ENCODE measurements at places on chromosomes 5 and 9.

GRCh38 chr5:126419102-126419501 lies 4.1 kb upstream of the GRAMD2B start:
- DNase-seq = no peak

DNA sequence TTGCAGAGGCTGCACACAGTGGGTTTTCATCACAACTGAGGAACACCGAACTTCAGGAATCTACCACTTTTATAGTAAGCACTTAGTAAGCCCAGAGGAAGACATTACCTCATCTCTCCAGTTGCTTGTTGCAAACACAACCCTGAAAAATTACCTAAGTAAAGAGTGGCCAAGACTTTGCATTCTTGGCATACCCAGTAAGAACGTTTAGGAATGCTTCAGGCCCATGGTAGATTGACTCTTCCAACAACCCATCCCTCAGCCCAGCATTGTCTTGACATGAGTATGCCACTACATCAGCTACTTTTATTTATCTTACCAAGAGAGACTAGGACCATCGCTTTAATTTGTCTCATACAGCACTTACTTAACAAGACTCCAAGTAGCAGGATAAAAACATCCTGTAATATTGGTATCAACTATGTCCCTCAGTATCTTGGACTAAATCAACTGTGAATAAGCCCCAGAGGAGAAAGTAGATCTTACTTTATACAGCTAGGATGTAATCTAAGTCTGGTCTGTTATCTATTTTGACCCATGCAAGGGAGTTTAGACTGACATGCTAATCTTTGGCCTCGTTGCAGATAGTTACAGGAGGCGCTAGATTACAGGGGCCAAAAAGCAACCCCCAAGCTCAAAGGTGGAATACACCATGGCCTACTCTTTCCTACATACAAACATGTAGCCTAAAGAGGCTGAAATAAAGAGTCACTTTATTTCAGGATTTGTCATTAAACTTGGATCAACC lies 114.9 kb downstream of the INVS start:
- no peak for DNase-seq

- DNase-seq = no peak
Observed at GRCh38 chr5:643811-644271, 31.7 kb downstream of the CEP72 start.

- DNase-seq = no peak
Observed at GRCh38 chr9:81619353-81620001, 69.9 kb downstream of the TLE1 start.

DNA sequence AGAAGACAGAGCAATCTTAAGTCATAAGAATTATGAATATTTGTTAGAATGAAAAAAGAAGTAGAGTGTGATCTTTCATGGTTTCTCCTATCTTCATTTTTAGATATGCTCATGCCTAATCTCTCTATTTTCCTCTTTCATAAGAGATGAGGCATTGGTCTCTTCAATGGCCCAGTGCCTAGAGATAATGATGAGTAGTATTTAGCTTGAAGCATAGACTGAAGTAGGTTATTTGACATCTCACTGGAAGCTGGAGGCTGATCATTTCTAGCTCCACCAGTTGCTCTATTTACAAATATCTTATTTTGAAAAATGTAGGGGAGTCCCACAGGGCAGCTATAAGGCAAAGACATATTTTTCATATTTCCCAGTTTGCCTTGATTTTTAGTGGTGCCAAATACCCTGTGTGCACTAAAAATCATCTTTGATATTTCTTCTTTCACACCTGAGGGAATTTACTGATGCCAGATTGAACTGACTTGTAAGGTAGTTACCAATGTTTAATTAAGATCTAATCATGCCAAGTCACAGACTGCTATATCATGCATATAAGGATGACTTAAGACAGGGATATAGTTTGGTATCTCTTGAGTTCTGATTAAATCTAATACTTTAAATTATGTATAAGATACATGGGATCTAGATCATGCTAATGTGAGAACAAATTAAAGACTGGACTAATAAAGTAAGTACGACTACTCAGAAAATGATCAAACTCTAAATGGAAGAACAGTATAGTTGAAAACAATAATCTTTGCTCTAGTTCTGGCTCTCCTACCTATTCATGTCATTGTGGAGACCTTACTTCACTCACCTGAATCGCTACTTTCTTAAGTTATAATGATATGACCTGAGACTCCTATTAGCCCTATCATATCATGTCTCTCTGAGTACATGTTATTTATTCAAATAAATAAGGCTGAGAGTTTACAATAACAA lies 108.2 kb upstream of the IFNE start:
- DNase-seq = no peak

- DNase-seq = no peak
Observed at GRCh38 chr9:35939679-35940250, 18.2 kb downstream of the OR2S2 start.

GRCh38 chr5:96703384-96703920 lies 41.3 kb downstream of the CAST start:
- no peak for DNase-seq

GRCh38 chr5:169300468-169301385 lies at the start of gene SLIT3:
SLIT3 (minus strand) TSS chr5:169301139; CDS start chr5:169300709, 430 bp downstream.
- DNase-seq = no peak

DNA sequence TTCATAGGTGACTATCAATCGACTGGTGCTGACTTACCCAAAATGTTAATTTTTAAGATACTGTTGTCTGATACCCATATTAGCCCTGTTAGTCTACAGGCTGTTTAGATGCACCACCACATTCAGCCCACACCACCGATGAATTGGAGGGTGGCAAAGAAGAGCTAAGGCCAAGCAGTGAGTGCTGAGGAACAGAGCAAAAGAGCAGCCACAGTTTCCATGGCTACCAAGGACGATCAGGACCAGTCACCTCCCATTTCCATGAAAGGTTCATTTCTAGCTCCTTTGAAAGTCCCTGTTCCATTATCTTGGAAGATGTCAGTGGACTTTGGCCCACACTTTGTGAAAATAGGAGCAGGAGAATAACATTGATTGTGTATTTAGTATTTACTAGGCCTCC lies 362.9 kb downstream of the TRIM32 start:
- no peak for DNase-seq

- DNase-seq = no peak
Observed at GRCh38 chr5:2186472-2187015, 303.8 kb upstream of the IRX4 start.

DNA sequence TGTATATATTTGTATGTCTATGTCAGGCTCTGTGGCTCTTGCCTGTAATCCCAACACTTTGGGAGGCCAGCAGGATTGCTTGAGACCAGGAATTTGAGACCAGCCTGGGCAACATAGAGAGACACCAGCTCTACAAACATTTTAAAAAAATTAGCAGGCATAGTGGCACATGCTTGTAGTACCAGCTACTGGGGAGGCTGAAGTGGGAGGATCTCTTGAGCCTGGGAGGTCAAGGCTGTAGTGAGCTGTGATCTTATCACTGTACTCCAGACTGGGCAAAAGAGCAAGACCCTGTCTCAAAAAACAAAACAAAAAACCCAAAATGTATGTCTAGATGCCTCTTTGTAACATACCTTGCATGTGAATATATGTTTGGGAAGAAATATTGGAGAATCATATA lies 15.8 kb downstream of the ARRDC3 start:
- DNase-seq = no peak

DNA sequence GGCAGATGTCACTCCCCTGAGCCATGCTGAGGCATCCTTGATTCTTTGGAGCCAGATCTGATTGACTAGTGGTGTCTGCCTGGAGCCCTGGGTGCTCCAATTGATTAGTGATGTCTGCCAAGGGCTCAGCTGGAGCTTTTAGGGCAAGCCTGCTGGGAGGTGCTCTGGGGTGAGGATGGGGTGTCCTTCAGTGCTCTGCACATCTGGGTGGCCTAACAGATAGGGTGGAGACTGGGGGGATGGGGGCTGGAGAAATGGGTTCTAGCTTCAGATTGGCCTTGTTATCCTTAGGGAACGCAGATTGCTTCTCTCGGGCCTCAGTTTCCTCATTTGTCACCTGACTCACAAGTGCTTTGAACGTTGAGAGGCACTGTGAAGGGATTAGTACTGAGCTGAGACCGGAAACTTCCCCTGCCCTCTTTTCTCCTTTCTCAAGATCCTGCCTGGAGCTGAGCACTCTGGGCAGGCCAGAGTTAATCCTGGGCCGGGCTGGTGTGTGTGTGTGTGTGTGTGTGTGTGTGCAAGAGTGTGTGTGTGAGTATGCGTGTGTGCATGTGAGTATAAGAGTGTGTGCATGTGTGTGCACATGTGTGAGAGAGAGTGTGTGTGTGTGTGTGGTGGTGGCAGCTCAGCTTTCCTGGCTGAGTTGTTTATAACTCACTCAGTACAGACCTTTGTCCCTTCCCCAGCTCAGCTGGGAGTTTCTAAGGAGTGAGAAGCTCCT lies 5.6 kb upstream of the IER5L start:
- no peak for DNase-seq

DNA sequence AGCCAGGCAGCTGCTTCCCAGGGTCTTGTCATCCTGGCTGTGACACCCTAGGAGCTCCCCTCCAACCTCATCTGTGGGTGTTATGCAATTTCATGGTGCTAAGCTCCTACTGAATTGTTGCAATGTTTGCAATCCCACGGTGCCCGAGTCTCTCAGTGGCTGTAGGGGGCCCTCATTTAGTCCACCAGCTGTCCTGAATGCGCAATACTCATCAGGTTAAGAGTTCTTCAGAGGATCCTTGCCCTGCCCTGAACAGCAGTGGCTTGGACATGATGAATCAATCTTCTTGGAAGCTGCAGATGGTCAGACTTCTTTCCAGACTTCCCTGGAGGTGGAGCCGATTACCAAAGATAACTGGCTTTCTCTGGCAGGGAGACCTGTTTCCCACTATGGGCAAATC lies 584.1 kb downstream of the CCDC171 start:
- no peak for DNase-seq

GRCh38 chr9:105510024-105510423 lies 47.9 kb upstream of the FKTN start:
- DNase-seq = no peak

All from NCI-H1105 (cell line).